ENCODE measurements at places on chromosomes 1 and 21.

GRCh38 chr1:81950037-81950436 is 149.3 kb downstream of the ADGRL2 start:
- no peak for DNase-seq

- no peak for DNase-seq
Observed at GRCh38 chr1:109963864-109964263, 20.7 kb upstream of the AHCYL1 start.

DNA sequence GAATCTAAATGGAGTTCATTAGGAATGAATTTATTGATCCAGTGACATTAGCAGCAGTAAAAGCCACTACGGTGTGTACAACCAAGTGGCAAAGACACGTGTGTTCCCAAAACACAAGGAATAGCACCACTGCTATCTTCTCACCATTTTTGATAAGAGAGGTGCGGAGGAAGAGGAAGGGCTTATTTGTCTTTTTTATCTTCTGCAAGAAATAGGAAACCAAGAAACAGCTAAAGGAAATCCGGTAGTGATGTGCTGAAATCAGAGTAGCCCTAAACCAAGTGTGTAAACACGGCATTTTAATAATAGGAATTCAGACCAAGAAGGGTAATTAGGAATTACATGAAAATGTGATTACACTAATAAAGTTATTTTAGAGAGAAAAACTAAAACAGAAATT is 9.1 kb upstream of the SCYL3 start:
- DNase-seq, result no peak

- DNase-seq, result no peak
Observed at GRCh38 chr1:239243006-239243405, 143.4 kb upstream of the CHRM3 start.

DNA sequence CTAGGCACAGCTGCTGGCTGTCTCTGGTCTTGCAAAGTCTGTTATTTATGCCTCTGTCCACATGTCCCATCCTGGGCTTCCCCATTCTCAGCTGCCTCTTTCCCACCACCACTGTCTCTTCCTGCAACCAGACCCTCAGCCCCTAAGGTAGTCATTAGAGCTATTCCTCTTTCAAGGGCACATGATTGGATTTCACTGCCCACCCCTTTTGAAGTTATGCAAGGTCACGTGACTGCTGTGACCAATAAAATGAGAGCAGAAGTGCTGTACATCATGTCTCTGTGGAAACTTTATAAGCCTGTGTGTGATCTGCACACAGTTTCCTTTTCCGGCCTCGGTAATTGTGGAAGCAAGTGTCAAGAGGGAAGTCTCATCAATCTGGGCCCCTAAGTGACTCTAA is 136.6 kb upstream of the HMGB4 start:
- DNase-seq, result no peak

DNA sequence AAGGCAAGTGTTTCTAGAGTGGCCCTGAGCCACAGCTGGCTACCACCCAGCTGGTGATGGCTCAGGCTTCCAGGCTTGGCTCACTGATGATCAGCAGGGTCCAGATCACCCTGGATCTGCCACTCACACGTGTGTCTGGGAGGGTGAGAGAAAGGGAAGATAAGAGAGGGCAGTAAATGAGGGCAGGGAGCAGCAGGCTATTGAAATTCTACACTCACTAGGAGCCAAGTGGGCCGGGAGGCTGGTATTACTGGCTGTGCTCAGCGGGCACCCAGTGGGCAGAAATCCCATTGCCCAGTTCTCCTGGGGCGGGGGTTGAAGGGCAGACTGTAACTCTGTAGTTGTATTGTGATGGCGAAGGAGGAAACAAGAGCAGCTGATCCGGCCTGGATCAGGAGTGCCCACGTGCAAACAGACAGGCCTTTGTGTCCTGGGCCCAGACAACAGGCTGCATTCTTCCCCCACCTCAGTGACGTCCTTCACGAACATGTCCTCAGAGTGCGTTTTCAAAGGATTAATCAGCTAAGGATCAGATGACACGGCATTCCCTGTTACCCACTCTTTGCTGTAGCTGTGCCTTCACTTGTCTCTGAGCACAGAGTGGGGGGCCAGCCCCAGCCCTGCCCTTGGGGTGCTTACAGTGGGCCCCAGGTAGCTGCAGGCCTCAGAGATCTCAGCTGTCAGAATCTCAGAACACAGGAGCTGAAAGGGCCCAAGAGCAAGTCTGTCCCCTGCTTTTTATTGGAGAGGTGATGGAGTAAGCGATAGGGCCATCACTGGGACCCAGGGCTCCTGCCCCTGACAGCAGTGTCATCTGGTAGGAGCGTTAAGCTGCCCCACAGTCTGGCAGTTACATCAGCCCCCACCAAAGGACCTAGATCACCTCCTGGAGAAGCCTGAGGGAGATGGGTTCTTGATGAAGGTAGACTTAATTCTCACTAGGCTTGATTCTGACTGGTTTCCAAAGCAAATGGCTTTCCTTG is 60.5 kb downstream of the ATP1A1 start:
- no peak for DNase-seq

GRCh38 chr1:232287676-232288569 is 342.0 kb downstream of the SIPA1L2 start:
- DNase-seq, result no peak

DNA sequence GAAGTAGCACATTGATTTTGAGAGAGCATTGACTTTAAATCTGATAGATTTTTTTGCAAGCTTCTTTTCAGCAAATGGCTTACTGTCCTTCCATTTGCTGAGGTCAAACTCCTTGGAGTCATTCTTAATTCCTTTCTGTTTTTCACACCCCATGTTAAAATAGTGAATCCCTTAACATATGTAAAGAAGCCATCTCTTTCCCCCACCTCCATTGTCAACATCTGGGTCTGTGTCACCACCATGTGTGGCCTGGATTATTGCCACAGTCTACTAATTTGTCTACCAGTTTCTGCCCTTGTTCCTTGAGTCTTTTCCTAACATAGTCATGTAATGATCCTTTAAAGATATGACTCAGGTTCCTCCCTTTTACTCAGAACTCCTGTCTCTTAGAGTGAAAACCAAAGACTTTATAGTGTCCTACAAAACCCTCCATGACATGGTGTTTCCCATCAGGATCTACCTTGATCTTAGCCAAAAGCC is 104.7 kb downstream of the ST6GALNAC3 start:
- DNase-seq, result no peak

DNA sequence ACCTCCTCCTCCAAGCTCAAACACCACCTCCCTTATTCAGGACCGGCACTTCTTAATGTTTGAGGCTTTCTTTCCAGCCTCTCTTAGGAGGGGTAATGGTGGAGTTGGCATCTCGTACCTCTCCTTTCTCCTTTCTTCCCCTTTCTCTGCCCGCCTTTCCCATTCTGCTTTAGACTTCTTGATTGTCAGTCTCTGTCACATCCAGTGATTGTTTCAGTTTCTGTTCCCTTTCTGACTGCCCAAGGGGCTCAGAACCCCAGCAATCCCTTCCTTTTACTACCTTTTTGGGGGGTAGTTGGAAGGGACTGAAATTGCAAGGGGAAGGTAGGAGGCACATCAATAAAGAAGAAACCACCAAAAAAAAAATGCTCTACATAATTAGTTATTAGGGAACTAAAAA is 5.6 kb downstream of the ELK4 start:
- no peak for DNase-seq

Data from CMK (cell line).